ENCODE measurements at places on chromosomes 12 and 14.

GRCh38 chr14:93702946-93703345 is 85.3 kb downstream of the PRIMA1 start:
- no peak for DNase-seq

DNA sequence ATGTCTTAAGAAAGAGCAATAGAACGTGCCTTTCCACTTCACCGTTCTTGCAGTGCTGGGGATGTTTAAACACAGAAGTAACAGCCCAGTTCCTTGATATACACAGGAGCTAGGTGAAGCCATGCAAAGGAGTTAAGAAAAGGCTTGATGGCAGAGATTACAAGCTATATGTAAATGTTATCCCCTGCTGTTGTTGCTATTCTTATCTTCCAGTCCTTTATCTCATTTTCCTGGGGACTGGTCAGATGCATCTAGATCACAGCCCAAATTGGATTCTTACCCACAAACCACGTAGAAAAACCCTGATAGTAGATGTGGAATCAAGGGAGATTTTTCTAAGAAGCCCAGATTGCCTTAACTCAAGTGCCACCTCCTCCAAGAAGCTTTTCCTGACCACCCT is 5.5 kb downstream of the ASCL1 start:
- DNase-seq: no peak

GRCh38 chr14:77151918-77152588 is 10.5 kb upstream of the ZDHHC22 start:
- peak; percentile 56 for DNase-seq

DNA sequence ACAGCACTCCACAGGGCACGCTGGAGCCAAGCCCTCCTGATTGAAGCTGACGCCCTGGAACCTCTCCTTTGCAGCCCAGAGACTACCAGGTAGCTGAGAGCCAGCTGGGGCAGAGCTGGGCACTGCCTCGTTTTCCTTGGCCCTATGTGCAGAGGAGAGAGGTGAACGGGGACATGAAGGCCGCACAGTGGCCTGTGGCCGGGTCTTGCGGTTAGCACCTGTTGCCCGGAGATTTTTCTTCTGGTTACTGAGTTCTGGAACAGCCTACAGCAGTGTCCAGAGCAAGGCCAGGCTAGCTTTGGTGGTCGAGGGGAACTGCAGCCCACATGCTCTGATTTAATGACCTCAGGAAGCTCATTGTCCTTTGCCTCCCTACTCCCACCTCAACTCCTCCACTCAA is 201.3 kb upstream of the PRMT8 start:
- no peak for DNase-seq

- no peak for DNase-seq
Measured at GRCh38 chr12:68344126-68344525, 12.0 kb upstream of the MDM1 start.

DNA sequence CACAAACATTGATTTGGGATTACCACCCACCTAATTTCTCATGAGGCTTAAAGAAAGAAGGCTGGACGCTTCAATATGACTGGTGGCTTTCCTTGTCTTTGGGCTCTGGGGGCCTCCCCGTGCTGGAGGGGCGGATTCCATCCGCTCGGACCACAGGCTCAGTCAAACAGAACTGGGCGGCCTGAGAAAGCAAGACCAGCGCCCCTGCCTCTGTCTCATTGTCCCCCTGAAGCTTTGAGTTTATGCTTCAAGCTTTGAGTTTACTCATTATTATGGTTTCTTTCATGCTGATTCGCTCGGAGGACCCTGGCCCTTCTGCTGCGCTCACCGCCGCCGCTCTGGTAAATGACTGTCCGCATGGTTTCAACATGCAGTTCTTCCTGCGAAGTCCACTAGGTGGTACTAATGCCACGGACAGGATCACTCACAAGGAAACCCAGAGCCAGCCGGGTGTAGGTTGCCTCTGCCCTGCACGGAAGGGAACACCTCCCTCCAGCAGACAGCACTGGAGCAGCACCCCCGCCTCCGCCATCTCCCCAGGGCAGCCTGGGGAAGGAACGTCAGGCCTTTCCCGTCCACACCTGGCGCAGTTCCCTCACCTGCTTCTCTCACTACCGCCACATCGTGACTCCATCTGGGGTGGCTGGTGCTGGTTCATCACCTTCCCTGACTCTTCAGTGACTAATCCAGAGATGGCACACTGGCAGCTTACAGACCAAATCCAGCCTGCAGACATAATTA is 13.2 kb upstream of the TIGAR start:
- DNase-seq: peak; percentile 92

GRCh38 chr12:80925983-80926382 is 11.8 kb downstream of the LIN7A start:
- no peak for DNase-seq

DNA sequence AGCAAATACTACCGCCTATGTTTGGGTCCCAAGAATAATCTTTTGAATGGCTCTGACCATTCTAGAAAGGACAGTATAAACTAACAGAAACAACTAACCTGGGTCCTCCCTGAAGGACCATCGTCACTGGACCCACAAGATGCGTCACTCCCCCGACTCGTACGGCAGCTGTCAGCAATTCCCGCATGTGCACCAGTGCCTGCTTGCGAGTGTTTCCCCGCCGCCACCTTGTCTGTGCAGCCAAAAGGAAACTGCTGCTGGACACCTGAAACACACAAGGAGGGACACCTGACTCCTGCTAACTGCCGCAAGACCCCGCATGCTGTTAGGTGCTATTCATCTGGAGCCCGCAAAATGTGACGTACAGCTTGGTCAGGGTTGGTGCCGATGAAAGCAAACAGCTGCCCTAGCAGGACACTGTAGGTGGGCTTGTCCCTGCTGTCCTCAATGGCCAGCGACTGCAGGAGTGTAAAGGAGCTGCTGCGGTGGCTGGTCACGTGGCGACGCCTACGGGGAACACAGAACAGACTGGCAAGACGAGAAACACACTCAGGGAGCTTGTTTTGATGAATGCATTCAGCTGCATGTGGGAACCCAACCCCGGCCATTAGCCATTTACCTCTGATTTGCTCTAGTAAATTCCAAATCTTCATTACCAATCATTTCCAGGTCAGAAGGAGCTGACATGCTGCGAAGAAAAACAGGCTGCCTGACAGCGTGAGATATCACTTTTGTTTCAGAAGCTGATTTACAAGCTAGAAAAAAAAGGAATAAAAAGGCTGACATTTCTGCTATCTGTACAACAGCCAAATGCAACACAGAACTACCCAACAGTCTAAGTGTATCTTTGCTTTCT is 118.1 kb downstream of the TRAFD1 start:
- no peak for DNase-seq

DNA sequence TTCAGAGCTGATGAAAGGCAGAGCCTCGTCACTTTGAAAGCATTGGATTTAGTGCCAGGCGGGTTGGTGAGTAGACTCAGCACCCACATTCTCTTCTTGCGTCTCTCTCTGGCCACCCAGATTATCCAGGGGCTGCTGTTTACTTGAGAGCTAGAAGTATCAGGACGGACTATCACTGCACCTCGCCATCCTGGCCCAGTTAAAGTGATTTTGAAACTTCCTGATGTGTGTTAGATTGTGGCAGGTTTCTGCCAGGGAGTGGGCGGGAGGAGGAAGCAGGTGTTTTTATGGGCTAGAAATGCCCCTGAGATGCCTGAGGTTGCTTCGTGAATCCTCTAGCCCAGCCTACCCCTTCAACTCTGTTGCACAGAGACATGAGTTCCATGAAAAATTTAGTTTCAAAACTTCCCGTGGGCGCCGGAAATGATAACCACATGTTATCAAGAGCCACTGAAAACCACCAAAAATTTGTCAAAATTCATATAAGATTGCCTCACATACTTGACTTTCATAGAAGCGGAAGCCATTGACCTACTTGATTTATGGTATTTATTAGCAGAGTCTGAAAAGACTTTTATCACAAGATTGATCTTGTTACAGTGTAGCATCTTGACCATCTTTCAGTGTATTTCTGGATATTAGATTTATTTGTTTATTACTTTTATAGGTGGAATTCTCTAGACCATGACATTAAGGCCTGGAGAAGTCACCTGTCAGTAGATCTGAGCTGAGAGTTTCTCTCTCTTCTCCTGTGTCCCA is 466.0 kb downstream of the RAD51B start:
- DNase-seq: no peak

- no peak for DNase-seq
Measured at GRCh38 chr14:55349565-55349964, 62.1 kb downstream of the ATG14 start.

DNA sequence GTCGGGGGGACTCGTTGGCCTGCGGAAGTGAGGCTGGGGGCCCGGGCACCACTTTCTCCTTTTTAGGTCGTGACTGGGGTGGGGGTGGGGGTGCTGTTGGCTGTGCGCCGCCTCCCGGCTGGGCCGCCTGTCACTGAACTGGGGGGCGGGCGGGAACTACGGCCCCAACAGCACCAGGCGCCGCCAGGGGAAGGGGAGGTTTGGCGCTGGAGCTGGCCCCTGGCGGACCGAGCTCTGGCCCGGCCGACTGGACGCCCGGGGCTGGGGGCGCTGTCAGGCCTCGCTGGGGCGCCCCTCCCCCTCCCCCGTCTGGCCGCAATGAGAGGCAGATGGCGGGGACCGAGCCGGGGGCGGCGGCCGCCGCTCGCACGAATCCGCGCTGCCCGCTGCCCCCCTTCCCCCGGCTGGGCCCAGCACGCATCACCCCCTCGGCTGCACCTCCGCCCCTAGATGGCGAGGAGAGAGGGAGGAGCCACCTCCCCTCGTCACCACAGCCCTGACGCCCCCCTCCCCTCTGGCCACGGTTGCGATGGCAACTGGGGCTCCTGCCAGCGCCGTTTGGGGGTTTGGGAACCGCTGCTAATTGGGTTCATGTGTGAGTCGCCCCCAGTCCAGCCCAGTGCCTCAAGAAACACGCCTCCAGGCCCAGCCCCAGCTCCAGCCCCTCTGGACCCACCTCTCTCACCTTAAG is 723 bp downstream of the NFATC4 start:
- no peak for DNase-seq

GRCh38 chr14:71588576-71589215 is 343.5 kb upstream of the RGS6 start:
- DNase-seq: no peak

DNA sequence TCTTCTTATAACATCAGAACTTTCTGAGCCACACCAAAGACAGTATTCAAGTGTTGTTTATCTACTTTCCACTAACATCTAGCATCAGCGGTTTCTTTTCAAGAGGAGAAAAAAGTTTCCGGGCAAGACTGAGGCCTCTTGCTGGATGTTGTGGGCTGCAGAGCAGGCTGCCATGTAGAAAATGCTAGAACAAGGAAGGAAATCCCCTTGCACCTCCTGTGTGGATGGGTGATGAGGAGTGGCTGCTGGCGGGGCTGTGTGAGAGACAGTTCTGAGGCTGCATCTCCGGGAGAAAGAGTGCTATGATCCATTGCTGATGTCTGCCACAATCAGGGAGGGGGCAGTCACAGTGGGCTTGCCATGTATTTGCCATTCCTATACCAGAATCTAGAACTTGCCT is 37.8 kb upstream of the PPP1CC start:
- no peak for DNase-seq

- DNase-seq: no peak
Measured at GRCh38 chr12:105799103-105799502, 339.7 kb downstream of the NUAK1 start.

DNA sequence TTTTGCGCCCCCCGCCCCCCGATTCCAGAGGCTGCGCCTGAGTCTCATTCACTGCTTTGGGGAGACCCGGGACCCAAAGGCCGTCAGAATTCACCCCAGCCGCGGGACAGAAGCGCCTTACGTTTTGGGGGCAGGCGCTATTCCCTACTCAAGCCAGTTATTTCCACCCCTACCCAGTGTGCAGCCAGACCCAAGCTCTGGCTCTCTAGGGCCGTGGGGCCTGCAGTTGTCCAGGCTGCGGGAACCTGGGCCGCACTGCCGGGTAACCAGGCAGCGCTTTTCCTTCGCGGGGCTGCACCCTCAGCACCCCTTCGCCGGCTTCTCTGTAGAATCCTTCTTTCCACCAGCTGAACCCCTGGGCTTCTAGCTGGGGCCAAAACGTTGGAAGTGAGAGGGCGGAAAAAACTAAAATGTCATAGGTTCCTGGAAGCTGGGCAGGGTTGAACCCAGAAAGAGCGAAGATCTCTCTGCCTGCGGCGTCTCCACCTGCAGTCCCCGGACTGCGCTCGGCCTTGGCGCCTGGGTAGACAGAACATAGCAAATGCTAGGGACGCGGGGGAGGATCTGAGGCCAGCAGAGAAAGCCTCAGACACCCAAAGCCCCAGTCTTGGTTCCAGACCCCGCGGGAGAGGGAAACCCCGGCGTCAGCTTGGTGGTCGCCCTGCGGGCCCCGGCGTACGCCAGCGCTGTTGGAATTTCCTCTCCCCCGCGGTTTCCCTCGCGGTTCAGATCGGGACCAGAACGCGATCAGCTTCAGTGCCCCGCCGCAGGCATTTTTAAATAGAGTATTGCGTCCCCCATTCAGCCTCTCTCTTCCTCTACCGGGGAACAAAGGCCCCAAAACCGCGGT is 18.3 kb downstream of the TBX3 start:
- DNase-seq: no peak

- no peak for DNase-seq
Measured at GRCh38 chr12:52964556-52965336, 15.8 kb downstream of the KRT18 start.

DNA sequence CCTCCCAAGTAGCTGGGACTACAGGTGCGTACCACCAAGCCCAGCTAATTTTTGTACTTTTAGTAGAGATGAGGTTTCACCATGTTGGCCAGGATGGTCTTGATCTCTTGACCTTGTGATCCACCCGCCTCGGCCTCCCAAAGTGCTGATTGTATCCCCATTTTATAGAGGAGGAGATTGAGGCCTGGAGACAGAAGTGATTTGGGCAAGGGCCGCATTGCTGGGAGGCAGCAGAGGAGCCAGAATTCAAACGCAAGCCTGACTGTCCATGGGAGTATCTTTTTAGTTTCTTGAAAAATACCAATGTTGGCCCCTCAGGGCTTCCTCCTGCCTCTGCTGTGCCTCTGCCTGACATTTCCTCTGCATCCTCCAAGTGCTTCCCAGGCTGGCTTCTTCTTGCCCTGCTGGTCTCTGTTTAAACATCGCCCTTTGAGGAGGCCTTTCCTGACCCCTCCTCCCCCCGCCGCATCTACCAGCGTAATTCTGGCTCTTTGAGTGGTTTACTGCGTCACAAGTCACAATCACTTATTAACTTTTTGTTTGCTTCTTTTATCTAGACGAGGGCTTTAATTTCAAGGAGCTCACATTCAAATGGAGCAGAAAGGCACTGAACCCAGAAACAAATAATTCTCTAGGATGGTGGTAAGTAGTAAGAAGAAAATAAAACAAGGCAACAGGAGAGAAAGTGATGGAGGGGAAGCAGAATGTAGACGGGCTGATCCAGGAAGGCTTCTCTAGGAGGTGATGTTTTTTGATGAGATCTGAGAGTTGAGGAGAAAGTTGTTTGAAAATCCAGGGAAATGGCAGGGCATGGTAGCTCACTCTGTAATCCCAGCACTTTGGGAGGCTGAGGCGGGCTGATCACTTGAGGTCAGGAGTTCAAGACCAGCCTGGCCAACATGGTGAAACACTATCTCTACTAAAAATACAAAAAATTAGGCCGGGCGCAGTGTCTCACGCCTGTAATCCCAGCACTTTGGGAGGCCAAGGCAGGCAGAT is 91.0 kb upstream of the MED13L start:
- DNase-seq: peak; percentile 58

- no peak for DNase-seq
Measured at GRCh38 chr12:71186571-71187288, 28.9 kb upstream of the TSPAN8 start.

GRCh38 chr12:116104167-116104767 is 173.2 kb downstream of the MED13L start:
- DNase-seq: no peak

GRCh38 chr14:106843951-106844483 is 1317.6 kb downstream of the TMEM121 start:
- peak; percentile 49 for DNase-seq

GRCh38 chr14:41766772-41767171 is 160.1 kb downstream of the LRFN5 start:
- DNase-seq: no peak

All from kidney glomerular epithelial cell (primary cell).